ENCODE measurements at places on chromosomes 6 and 20.

DNA sequence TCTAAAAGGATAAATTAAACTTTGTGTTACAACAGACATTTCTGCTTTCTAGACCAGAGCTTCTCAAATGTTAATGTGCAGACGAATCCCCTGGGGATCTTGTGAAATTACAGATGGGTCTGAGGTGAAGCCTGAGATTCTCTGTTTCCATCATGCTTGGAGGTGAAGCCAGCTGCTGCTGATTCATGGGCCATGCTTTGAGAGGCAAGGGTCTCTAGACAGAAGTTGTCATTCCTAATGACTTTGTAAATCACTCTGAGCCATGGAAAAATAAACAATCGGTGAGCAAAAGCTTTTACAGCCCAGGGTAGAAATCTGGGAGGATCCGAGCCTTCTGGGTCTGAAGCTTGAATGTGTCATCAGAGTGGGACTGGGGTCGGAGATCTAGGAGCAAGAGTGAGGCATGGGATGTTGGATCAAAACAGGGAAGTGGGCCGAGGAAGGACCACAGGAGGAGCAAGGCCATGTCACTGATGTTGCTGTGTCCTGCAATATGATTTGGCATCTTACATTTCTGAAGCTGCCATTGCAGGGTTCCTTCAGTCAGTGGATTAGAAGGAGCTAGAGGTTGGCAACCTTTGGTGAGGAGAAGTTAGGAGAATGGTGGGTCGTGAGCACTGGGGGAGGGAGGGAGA is 77.3 kb downstream of the TRMT11 start:
- DNase-seq, result no peak

DNA sequence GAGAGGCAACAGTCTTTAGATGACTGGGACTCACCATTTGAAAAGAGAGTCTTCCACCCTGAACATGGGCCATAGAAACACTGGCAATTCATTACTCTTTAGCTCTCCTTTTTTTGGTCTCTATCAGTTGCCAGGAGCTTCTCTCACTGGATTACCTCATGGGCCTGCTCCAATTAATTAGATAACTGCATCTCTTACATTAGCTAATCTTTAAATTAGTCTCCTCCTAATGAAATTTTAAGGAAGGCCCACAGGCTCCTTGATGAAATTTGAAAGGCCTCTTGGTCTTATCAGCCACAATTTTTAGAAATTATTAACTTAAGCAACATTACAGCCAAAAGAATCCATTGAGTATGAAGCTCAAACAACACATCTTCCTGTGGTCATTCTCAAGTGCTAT is 184.4 kb downstream of the UNC5CL start:
- no peak for DNase-seq

DNA sequence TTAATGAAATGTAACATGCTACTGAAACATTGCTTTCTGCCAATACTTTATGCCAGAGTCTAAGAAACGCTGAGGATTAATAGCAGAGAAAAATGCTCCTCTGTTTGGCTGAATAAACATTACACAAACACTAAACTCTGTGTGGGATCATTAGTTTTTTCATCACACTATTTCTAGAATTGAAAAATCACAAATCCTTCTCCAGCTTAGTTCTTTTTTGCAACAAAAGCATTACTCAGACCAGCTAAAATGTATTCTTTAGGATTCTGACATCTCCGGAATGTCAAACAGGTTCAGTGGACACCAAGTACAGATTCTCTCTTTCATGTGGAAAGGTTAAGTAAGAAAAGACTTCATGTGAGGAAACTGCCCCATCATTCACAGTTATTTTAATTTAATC is 226.9 kb downstream of the SIM1 start:
- DNase-seq, result no peak

DNA sequence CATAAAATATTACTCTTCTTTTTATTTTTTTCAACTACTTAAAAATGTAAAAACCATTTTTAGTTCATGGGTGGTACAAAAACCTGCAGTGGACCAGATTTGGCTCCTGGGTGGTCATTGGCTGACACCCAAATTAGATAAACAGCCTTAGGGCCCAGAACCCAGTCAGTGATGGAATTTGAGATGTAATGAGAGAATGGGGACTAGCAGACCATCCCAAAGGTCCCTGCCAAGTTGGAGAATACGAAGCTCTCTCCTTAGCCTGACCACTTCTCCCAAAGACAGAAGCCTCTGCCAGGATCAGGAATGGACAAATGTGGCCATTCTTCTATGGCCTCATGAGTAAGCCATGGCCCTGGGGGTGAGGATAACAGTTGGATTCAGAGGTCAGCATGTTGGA is 194.7 kb downstream of the NFATC2 start:
- DNase-seq, result no peak

DNA sequence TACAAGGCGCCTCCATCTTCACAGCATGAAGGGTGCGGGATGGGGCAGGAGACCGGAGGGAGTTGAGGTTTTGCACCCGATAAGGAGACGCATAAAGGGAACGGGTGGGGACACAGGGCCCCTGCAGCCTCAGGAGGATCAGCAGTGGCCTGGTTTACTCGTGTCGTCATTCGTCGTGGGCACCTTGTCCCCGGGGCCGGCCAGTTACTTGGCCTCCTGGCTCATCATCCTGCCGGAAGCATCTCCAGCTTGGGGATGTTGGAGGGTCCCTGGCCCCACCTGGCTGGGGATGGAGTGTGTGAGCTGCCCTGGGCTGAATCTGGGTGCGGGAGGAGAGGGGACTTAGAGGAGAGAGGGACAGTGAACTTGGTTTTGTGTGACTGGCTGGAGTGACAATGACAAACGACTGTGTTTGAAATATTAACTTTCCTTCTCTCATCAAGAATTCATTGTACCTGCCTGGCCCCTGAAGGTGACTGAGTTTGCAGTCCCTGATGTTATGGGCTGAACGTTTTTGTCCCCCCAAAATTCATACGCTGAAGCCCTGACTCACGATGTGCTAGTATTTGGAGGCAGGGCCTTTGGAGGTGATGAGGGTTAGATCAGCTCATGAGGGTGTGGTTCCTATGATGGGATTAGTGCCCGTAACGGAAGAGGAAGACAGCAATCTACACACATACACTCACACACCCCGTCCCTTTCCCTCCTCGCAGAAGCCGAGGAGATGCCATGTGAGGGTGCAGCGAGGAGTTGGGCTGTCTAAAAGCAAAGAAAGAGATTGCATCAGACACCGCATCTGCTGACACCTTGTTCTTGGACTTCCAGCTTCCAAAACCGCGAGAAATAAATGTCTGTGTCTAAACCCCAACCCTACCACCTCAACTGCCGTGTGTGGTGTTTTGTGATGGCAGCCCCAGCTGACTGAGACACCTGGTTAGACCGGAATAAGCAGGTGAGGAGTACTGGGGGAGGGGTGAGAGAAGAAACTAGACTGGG is 65.0 kb upstream of the MAP3K4 start:
- no peak for DNase-seq

DNA sequence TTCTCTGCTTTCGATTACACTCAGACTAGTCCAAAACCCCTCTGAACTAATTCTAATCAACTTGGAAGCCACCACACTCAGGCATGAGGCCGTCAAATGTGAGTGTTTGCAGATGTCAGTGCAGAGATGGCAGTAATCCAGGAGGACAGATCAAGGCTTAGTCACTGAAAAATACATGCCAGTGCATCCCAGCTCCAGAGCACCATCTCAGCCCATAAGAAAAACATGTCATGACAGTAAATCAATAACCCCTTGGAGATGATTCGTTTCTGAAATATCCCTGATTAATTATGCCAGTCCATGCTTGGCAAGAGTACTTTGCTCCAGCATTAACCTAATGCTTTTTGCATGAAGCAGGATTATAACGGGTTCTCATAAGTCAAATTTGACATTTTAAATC is 179.5 kb downstream of the ADAT2 start:
- no peak for DNase-seq

DNA sequence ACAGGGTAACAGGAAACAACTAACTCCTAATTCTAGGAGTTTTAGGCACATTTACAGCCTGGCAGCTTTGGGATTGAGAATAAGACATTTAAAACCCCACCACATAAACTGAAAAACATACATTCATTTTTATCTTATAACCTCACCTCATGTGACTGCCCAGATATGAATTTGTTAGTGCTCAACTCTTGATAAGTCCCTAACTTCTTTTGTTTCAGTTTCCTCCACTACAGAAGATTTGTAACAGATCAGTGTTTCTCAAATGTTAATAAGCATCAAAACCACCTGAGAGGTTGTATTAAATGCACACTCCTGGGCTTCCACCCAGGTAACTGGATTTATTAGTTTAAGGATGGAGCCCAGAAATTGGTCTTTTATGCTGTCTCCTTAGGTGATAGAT is 190.1 kb upstream of the ARID1B start:
- no peak for DNase-seq

- DNase-seq, result no peak
These were observed 150.7 kb downstream of the DTNBP1 start for GRCh38 chr6:15512126-15512525.

DNA sequence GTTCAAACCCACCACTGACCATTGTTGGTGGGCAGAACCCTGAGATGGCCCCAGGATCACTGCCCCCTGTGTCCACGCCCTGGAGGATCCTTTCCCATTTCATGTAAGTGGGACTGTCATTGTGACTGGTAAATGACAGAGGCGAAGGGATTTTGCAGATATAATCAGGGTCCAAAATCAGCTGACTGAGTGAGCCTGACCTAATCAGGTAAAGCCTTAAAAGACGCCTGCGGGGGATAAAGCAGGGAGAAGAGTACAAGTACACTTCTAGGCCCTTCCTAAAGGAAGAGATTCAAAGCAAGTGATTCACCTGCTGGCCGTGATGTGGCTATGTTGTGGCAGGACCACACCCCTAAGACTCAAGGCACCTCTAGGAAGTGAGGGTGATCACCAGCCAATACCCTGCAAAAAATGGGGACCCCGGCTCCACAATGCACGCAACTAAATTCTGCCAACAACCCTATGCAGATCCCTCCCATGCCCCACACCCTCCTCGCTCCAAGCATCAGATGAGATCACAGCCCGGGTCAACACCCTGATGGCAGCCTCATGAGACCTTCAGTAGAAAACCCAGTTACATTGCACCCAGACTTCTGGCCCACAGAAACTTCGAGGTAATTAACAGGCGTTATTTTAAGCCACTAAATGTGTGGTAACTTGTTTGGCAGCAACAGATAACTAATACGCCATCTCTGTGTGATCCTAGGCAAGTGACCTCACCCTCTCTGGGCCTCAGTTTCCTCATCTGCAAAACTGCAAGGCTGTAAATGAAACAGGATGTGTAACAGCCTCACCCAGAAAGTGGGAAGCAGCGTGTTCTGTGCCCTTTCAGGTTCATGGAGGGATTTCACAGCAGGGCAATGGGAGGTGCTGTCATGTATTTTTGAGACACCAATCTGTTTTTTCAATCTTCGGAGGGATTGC is 11.3 kb downstream of the PREX1 start:
- DNase-seq, result peak; percentile 32

- no peak for DNase-seq
These were observed 401 bp upstream of the TNFRSF21 start for GRCh38 chr6:47310131-47310480.

DNA sequence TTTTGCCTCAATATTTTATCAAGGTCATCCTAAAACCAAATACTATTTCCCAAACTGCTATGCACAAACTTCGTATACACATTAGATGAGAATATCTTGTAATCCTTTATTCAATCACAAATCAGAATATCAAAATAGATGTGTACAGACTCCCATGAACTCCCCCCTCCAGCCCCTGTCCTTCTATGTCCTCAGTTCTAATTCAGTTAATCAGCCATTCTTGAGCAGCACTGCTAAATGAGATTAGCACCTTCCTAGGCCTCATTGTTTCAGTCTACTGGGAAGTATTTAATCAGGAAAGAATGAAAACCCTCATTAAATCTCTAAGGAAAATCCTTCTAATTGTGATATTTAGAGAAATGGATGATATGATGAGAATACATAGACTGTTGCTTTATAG is 36.6 kb downstream of the RCAN2 start:
- DNase-seq, result no peak

GRCh38 chr6:52360601-52361413 is 1.1 kb upstream of the PAQR8 start:
- DNase-seq, result no peak

Measured in CD4-positive, alpha-beta T cell treated with Interleukin-15 for 4 hours (primary cell).